ENCODE measurements at places on chromosomes 13 and 19.

- no peak for DNase-seq
Observed at GRCh38 chr19:17455308-17456123, 5.2 kb downstream of the NXNL1 start.

- no peak for DNase-seq
Observed at GRCh38 chr19:50248413-50248812, 45.0 kb downstream of the MYH14 start.

DNA sequence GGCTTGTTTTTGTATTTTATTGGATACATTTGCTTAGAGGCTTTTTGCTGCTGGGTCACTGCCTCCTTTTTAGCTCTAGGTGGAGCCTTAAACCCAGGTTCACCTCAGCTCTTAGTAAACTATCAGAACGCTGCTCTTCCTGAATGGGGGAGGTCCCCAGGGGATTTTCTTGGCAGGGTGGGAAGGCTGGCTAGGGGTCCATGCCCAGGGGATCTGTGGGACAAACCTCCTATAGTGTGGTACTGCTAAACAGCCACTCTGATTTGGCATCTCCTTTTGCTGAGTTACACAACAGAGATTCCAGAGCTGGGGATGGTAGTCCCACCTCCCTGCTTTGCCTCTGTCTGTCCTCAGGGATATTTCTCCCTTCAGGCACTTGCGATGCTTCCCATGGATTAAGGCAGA is 204.9 kb downstream of the ZIC5 start:
- no peak for DNase-seq

- no peak for DNase-seq
Observed at GRCh38 chr13:97878431-97879375, 74.8 kb upstream of the IPO5 start.

DNA sequence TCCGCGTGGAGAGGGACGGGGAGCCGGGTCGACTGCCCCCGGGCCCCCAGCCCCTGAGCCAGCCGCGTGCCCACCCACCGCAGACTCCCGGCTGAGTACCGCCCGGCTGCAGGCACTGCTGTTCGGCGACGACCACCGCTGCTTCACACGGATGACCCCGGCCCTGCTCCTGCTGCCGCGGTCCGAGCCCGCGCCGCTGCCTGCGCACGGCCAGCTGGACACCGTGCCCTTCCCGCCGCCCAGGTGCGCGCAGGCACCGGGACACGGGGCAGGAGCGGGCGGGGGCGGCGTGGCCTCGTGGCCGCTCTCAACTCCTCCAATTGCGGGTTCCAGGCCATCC is 1.6 kb downstream of the AMH start:
- no peak for DNase-seq

DNA sequence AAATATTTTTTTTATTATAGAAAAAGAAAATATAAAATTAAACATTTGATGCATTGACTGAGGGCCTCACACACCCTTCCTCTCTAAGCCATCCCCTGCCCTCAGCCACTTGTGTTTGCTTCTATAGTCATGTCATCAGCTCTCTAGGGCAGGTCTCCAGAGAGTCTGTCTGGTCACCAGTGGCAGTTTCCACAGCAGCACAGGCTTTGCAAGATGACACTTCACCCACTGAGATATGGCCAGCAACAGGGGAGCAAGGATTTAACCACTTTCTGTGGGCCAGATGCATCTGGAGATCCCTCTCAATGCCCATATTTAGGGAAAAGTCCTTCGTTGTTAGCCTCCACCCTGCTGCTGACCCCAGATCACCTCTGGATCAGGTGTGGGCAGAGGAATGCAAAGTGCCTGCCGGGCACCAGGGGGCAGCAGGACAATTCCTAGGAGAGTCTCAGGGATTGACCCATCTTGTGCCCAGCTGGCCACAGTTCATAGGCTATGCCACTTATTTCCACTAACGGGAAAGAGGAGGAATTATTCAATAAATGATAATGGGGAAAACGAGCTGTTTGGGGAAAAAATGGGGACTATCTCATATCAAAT is 4.8 kb downstream of the ABCC4 start:
- peak; percentile 64 for DNase-seq

GRCh38 chr19:56991912-56992311 is 127.9 kb upstream of the USP29 start:
- DNase-seq = no peak

DNA sequence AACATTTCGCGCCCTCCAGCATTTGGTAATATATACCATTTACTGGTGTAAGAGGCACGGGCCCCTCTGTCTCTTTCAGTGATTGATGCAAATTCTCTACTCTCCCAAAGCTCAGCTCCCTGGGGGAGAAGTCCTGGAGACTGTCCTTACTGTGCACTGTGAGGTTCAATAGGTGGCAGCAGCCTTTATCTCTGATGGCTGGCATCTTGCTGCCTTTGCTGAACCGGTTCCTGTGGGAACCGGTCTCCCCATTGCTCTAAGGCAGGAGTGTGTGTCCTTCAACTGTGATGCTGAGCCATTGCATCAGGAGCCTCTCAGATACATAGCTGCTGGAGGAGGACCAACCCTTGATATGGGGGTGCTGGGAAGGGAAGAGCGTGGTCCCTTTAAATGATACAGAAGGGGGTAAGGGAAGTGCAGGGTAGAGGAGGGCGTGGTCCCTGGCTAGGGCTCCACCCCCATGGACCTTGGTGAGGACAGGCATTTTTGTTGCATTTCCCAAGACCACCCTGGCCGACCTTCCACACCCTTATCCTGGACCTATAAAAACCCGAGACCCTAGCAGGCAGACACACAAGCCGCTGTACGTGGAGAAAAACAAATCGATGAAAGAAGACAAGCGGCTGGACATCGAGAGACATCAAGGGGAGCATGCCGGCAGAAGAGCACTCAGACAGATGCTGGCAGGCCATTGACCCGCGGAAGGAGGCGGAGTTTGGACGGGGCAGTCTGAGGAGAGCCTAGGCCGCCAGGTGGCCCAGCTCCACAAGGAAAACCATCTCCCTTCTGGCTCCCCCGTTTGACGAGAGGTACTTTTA is 41.1 kb upstream of the GTF3A start:
- DNase-seq = no peak

DNA sequence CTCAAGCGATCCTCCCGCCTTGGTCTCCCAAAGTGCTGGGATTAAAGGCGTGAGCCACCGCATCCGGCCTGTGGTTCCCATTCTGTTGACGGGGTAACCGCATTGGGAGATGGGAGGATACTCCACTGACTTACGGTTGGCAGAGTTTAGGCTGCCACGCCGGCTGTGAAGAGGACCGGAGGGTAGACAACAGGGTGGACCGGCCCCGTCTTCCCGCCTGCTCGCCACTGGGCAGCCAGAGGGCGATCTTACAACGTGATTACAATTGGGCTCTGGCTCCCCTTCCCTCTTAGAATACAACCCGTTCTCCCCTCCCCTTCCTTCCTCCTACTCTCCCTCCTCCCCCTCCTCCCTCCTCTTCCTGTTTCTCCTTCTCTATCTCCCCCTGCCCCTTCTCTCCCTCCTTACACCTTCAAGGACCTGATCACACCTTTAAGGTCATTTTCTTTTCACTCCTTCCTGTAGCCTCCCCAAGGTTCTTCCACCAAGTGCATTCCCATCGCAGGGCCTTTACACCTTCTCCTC is 957 bp upstream of the CCDC194 start:
- DNase-seq = peak; percentile 72

- no peak for DNase-seq
Observed at GRCh38 chr19:18502246-18502637, 19.6 kb downstream of the ELL start.

DNA sequence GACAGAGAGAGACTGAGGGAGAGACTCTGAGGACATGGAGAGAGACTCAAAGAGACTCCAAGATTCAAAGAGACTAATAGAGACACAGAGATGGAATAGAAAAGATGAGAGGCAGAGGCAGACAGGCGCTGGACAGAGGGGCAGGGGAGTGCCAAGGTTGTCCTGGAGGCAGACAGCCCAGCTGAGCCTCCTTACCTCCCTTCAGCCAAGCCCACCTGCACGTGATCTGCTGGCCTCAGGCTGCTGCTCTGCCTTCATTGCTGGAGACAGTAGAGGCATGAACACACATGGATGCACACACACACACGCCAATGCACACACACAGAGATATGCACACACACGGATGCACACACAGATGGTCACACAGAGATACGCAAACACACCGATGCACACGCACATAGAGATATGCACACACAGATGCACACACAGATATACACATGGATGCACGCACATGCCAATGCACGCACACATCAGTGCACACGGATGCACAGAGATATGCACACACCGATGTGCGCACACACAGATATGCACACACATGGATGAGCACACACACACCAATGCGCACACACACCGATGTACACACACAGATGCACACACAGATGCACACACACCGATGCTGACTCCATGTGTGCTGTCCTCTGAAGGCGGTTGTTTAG is 3.3 kb upstream of the F10 start:
- DNase-seq = peak; percentile 37

GRCh38 chr13:105825071-105825470 is 710.4 kb downstream of the EFNB2 start:
- DNase-seq = no peak

- DNase-seq = no peak
Observed at GRCh38 chr19:54125713-54126112, 10.2 kb downstream of the PRPF31 start.

- DNase-seq = peak; percentile 51
Observed at GRCh38 chr19:40599331-40599901, 1.8 kb upstream of the LTBP4 start.

- no peak for DNase-seq
Observed at GRCh38 chr19:14525729-14526128, 3.7 kb upstream of the TECR start.

DNA sequence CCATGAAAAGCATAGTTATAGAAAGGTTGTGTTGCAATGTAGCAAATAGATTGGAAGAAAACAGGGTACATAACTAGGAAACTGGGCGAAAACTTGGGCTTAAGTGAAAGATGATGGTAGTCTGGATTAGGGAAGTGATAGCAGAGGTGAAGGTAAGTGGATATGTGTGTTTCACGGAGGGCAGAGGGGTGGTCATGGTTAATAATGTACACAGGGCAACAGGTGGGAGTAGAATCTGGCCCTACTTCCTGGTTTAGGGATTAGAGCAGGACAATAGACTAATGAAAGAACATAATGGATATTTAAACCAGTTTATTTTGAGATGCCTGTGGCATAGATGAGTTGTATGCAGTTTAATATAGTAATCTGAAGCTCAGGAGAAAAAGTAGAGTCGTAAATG is 257.3 kb upstream of the SPRY2 start:
- DNase-seq = no peak

DNA sequence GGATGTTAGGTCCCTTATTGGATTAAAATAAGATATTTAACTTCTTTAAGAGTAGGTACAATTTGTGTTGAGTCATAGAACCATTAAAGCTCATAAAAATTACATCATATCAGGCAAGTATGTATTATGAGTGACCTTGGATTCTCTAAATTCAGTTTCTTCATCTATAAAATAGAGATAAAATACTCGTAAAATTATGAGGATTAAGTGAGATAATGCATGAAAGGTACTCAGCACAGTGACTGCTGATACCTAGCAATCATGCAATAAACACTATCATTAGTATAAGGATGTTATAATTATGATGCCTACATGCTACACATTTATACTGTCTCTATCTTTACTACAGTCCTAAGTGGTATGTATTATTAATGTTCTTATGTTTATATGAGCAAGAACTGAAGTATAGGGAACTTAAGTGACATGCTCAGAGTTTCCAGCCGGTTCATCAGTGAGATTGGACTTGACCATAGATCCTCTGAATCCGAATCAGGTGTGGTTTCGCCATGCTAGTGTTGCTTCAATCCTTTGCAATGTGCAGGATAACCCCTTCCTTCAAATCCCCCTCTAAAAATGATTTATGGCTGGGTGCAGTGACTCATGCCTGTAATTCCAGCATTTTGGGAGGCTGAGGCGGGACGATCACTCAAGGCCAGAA is 22.9 kb upstream of the FRY start:
- no peak for DNase-seq

DNA sequence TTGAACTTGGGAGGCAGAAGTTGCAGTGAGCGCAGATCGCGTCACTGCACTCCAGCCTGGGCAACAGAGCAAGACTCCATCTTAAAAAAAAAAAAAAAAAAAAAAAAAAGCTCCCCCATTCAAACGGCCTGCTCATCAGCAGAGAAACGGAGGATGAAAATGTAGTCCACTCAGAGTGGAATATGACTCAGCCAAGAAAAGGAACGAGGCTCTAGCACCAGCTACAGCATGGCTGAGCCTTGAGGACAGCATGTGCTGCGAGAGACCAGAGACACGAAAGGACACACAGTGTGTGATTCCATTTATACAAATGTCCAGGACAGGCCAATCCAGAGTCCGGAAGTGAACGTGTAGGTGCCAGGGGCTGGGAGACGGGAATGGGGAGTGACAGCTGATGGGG is 18.1 kb upstream of the MIER2 start:
- DNase-seq = no peak

DNA sequence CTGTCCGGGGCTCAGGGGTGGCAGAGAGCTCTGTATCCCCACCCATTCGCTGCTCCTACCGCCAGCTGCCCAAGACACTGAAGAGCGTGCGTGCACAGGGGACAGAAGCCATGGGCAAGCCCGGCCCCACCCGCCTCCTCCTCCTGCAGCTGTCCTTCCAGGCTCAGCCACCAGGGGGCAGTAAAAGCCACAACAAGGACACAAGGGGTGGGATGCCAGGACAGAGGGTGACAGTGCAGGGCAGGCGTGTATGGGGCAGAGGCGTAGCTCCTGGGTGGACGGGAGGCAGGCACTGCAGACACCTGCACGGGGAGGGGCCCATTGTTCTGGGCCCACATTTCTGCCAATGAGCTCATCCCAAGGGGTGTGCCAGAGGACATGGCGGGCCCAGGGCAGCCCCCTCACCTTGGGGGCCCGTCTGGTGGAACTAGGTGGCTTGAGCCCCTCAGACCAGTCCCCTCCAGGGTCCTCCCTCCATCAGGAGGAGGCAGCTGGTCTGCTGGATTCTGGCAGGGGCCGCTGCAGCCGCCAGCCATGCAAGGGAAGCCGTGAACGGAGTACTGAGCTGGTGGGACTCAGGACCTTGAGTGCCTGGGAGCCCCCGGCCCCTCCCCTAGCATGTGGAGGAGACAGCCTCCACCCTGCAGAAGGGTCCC is 61.2 kb downstream of the MLLT1 start:
- DNase-seq = peak; percentile 94

DNA sequence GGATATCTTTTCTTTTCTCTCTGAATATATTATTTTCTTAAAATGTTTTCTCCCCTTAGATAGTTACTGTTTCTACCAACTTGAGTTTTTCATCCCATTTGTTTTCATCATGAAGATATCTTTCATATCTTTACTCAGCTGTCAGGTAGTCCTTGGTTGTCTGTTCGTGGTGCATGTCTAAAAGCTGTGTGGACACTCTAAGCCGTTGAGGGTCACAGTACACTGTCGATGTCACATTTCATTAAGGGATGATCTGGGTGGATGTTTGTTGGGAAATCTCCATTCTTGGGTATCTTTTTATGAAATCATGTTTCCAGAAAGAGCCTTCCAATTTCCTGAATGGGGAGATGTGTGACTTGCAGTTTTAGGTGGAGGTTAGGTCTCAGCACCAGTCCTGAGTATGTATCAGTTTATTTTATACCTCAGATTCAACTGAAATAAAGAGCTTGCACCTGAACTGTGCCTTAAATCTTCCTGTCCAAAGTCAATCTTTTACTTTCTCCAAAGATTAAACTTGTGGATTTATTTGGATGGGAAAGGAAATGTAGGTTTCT is 23.2 kb downstream of the ZMYM2 start:
- DNase-seq = no peak

Measured in ecto neural progenitor cell (in vitro differentiated cells).